ENCODE measurements at places on chromosomes 2 and 18. TPM values are rescaled to one million over a fixed set of nuclear protein-coding genes. Genes with fewer than 3 reads are reported as not detected.

- DNase-seq, result no peak
Observed at GRCh38 chr2:10053351-10053750, 10.0 kb downstream of the KLF11 start.

GRCh38 chr18:24546307-24546706 is 85.9 kb downstream of the HRH4 start:
- DNase-seq, result no peak

The PTRHD1 gene
- 47.8 TPM for total RNA-seq

The RNF138 gene
- 22.5 TPM for total RNA-seq

The CHRNA1 gene
- total RNA-seq, result not detected

- no peak for DNase-seq
Observed at GRCh38 chr2:163836167-163836566, 100.4 kb upstream of the FIGN start.

DNA sequence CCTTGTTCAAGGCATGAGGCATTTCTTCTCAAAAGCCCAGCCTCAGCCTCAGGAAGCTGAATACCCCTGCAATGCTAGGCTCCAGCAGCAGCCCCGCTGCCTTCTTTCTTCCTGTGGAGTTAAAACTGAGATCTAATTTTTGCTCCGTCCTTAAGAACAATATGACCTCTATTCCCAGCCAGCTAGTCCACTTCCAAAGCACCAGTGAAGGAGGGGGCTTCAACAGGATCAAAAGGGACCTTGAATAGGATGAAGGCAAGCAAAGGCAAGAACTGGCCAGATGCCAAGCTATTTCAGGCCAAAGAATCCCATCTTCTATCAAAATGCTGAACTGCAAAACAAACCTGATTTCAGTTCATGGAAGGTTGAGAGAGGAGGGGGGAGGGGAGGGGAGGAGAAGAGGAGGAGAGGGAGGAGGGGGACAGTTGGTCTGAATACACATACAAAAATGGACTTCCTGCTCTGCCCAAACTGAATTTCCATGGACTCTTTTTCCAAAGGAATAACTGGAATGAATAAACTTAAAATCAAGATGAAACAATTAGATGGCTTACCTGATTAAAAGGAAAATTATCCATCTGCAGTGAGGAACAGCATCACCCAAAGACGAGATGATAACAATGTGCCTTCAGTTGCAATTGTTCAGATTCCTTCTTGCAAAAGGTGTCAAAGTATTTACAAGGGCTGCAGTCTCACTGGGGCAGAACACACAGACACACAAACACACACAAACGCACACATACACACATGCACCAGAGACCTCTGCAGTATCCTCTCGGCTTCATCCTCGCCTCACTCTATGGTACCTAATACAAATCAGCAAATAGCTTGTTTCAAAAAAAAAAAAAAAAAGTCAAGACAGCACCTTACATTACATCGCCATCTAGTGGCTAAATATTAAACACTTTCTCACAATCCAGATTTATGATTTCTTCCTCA is at the start of gene SCN1A:
SCN1A (minus strand) TSS at position 804 of the 939 bp plus-strand sequence. CDS start 54,399 bp downstream, outside the sequence.
- peak; percentile 29 for DNase-seq

The ZAP70 gene
- not detected for total RNA-seq

The KLHL29 gene
- total RNA-seq, result 4.3 TPM

The ZNF396 gene
- 1.2 TPM for total RNA-seq

Data from NCI-H460 (cell line).